ENCODE measurements at places on chromosomes 1 and 21.
A peak's percentile ranks its signal among the peaks of the same experiment; 100 is the strongest.

DNA sequence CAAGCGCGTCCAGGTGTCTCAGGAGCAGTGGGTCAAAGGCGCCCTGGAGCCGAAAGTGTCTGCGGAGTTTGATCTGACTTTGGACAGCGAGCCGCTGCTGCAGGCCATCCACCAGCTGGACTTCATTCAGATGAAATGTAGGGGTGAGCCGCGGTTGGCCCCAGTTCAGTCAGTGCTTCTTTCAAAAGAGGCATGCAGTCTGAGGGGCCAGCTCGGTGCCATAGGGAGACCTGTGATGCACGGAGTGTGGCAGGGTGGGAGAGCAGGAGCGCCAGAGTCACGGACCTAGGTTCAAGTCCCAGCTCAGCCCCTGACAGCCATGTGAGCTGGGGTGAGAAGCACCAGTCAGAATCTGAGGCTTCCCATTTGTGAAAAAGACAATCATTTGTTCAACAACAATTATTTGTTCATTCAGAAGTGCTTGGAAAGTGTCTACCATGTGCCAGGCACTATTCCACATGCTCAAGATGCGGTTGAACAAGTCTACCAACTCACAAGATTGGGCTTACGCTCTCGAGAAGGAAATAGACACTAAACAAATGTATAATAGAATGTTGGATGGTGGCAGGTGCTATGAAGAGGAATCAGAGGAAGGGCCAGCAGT, 39.5 kb upstream of the GNPAT start:
- DNase-seq = no peak

DNA sequence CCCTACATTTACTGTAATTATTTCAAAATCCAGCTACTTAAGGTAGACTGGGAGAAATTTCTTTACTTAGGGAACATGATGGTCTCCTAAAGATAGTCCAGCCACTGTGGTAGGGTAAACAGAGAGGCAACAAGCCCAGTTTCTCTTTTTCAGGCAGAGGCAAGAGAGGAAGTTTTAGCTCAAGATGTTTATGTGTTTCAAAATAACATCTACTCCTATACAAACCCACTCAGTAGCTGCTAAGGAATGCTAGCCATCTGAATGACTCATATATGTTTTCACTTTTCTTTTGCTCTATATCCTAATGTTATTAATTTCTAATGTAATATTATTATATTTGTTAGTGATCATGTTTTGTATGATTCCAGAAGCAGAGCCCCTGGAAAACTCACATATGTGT, 856.6 kb downstream of the PLA2G4A start:
- no peak for DNase-seq

GRCh38 chr1:90204780-90205179, 209.9 kb downstream of the ZNF326 start:
- DNase-seq = no peak

DNA sequence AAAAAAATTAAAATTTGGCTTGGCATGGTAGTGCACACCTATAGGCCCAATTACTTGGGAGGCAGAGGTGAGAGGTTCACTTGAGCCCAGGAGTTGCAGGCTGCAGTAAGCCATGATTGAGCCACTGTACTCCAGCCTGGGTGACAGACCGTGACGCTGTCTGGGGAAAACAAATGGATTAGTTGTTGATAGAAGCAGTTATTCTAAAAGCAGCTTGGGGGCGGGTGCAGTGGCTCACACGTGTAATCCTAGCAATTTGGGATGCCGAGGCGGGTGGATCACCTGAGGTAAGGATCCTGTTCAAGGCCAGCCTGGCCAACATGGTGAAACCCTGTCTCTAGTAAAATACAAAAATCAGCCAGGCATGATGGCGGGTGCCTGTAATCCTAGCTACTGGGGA, 40.3 kb downstream of the KIF1B start:
- no peak for DNase-seq

- DNase-seq = no peak
Measured at GRCh38 chr1:3465935-3466321, 11.5 kb downstream of the ARHGEF16 start.

- no peak for DNase-seq
Measured at GRCh38 chr1:243723458-243724043, 126.5 kb downstream of the AKT3 start.

DNA sequence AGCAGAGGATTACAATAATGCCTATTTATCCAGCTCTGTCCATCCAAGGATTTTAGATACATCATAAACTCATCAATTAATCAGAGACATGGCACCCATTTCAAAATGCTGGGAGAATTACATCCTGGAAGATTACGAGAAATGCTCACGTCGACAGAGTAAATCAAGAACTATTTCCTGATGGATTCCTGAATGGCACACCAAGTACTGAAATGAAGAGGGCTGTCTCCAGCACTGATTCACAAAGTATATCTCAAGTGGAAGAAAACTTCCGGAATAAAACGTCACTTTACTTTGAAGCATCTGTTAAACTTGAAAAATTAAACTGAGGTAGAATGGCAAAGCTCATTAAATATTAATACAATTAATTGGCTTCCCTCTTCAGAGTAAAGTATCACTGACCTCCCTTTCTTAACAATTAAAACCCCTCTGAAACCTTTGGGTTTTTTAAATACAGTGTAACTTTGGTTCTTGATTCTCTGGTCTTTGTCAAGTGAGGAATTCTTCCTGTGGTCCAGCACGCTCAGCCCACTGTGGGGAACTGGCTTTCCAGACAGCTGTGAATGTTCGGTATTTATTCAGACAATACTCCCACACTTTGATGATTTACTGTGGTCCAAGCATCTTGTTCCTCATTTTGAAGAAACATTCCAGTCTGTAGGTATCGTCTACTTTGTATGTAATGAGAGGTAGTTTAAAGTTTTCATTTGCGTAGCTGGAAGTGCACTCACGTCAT, 288.0 kb downstream of the NFIA start:
- no peak for DNase-seq

GRCh38 chr1:174049514-174049913, 27.4 kb upstream of the RC3H1 start:
- DNase-seq = no peak

DNA sequence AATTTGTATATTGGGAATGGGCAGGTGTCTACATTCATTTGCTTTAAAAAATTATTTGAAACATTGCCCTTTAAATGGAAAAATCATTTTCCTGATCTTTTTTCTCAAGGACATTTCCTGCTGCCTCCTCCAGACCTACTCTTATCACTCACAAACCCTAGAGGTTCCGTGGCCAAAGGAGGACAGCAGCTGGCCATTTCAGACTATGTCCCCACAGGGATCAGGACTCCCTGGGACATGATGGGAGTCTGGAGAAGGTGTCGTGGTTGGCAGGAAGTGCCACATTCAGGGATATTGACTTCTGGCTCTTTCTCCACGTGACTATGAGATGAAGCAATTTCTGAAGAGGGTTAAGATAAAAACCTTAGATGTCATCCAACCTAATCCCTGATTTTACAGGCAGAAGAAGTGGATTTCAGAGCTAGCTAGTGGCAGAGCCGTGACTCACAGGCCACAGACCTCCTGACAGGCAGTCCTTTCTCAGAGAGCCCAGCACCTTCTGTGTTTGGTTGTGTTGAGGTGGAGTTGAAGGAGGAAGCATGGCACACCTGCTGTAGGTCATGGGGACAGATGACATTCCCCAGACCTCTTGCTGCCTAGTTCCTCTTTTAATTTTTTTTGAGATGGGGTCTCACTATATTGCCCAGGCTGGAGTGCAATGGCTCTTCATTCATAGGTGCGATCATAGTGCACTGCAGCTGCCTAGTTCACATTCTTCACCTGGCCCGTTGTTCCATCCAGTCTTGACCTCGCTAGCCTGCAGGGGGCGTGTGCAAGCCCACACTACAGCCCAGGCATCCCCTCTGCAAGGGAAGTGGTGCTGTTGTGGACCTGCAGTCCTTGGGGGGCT, 25.5 kb upstream of the IL10 start:
- no peak for DNase-seq

DNA sequence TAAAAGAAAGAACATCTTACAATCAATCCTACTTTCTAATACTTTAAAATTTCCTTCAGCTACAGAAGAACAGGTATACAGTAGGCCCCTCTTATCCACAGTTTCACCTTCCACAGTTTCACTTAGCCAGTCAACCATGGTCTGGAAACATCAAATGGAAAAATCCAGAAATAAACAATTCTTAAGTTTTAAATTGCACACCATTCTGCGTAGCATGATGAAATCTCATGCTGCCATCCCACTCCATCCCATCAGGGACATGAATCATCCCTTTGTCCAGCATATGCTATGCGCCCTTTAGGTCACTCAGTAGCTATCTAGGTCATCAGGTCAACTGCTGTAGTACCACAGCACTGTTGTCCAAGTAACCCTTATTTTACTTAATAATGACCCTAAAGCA, 67.7 kb downstream of the HSF2BP start:
- no peak for DNase-seq

DNA sequence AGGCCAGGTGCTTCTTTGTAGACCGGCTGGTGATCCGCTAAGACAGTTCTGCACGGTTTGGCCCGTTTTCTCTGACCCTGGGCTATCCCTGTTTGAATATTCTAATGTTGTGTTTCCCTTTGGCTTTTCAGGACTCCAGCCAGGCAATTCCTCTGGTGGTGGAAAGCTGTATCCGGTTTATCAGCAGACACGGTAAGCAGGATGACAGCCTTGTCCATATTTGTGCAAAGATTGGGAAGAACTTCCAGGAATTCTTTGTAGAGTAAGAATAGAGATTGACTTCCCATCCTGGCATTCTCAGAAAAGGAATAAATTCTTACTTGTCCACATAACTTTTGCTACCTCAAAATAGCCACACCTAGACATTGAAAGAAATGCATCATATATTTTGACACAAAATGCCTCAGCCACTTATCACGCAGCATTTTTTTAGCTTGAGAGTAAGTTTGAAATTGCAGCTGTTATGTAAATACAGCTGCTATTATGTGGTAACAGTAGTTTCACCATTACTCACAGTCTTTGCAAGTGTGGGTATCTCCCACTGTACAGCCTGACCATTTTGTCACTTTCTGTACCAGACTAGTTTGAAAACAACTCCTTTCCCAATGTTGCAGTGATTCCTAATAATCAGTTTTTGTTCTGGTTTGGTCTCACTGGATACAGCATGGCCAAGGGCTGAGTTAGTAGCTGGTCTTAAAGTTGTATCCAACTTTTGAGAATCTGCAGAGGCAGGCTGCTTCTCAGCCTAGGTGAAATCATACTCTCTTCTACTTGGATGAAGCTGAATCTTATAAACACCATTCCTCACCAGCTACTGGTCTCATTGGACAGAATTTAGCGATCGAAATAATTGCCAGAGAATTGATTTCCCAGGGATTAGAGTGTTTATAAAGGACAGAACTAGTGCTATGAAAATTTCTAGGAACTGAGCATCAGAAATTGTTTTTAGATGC, 40.0 kb upstream of the IKBKE start:
- DNase-seq = peak; percentile 69

DNA sequence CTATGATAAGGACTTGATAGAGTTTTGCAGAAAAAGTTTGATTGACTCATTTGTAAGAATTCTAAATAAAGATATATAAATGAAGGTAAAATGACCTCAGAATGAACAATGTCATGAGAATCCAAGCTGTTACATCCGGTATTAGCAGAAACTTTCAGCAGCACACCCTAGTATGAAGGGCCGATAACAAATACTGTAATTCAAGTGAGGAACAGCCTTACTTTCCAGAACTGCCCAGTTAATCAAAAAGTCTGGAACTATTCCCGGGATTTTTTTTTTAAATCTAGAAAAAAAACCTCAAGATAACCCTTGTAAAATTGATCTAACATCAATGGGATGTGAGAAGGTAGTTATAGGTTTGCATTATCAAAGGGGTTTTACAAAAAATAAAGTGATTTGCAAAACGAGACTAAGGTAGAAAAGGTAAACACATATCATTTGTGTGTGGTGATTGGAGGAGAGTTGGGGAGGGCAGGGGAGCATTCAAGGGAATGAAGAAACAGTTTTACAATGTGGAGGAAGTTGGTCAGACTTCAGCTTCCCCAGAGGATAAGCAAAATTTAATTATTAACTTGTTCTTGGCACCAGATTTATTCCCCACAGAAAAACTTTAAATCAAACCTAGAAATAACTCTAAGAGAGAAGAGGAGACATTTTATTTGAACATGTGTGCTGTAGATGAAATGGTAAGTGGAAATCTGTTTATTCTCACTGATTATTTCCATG, 75.9 kb upstream of the VCAM1 start:
- no peak for DNase-seq

DNA sequence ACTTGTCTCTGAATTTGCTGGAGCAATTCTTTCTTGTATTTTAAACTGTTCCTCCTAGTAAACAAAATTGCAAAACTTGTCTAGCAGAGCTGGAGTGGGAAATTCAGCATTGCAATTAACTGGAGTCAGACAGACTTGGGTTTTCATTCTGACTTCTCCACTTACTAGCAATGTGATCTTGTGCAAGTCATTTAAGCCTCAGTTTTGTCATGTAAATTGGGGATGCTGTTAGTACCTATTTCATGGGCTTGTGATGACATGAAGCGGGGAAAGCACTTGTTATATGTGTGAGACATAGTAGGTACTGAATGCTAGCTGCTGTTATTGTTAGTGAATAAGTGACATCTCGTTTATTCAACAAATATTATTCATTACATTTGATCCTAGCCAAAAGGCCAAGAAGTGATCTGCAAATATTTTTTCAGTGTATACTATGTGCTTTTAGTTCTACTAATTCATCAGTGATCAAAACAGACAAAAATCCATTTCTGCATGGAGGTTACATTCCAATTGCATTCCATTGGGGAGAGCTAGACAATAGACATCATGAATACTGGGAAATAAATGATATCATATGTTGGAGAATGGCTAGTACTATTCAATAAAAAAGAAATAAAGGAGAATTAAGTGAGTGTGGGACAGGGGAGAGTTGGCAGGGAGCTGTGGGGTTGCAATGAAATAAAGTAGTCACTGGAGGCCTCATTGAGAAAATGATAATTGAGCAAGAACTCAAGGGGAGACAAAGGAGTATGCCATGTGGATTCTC, 47.1 kb downstream of the CACHD1 start:
- DNase-seq = no peak

- no peak for DNase-seq
Measured at GRCh38 chr1:169623132-169623926, 6.6 kb downstream of the SELP start.

GRCh38 chr1:175783126-175783722, 39.8 kb upstream of the TNR start:
- DNase-seq = no peak

DNA sequence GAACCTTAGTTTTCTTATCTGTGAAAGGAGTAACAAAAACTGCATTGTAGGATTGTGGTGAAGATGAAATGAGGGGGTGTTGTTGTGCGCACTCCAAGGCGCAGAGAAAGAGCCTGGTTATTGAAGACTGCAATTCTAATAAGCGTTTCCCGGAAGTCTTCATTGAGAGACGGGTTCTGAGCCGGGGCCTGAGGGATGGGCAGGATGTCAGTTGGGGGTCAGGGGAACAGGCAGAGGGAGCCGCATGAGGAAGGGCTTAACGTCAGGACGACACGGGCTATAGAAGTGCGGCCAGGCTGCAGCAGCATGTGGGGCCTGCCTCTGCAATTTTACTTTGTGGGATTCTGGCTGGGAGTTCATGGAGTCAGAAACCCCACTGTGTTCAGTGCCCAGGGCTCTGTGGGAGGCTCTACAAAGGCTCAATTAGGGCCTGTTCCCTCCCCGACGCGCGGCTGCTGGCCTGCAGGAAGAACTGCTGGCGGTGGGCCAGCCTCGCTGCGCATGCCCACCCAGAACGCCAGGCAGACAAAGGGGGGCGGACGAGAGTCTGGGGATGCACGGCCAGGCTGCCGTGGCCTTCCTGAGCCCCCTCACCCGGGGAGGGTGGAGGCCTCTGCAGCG, 20.7 kb downstream of the TRIM62 start:
- DNase-seq = no peak
